ENCODE measurements at places on chromosomes 5 and 9.

DNA sequence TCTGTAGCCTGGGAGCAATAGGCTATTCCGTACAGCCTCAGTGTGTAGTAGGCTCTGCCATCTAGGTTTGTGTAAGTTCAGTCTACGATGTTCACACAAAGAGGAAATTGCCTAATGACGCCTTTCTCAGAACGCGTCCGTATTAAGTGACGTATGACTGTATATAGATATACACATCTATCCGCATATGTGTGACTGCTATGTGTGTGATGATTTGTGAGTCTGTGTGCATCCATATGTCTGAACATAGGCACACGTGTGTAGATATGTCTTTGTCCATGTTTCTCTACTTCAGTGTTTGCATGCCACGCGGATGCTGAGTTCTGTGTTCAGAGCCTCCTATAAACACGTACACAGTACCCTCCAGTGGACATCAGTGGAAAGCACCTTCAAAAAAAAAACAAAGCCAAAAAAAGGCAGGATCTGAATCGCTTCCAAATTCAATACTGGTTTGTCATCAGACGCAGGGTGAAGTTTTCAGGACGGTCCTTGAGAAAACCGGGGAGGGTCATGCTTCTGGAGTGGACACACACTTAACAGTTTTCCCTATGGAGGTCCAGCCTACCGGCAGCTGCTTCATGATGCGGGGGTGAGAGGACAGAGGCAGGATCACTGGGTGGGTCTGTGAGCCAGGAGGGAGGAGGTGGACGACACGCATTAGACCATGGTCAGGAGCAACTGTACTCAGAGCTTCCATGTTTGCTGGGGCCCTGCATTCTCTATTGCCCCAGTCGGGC, 29.5 kb upstream of the ALDH1B1 start:
- DNase-seq, result peak; percentile 64

- DNase-seq, result no peak
These were observed 13.6 kb downstream of the CMBL start for GRCh38 chr5:10293907-10294662.

GRCh38 chr9:114342755-114343440, 13.2 kb downstream of the ORM2 start:
- no peak for DNase-seq

DNA sequence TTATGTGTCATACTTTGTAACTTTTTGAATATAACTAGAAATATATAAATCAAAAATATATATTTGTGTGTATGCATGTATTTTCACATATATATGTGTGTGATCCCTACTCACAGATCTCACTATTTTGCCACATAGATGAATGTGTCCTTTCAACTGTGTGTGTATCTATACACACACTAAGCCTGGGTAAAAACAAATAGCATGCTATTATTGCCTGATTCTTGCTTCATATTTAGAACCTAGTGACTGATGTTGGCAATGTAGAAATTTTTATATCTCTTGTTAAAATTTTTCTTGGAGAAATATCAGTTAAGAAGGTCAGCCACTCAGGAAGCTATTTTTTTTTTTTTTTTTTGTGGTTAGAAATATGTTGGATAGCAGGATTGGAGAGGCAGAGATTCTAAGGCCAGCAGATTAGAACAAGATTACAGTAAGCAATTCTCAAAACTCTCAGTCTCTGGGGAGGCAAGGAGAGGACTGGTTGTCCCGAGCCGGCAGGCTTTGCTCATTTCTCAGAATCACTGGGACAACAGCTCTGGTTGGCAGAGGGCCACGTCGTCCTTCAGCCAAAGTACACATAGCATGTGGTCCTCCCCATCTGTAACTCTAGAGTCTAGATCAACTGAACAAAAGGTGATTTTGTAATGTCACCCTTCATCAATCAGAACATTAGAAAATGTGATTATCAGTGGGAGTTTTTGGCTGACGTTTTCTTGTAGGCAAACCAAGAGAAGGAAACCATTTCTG, 19.7 kb downstream of the C6 start:
- DNase-seq, result no peak

DNA sequence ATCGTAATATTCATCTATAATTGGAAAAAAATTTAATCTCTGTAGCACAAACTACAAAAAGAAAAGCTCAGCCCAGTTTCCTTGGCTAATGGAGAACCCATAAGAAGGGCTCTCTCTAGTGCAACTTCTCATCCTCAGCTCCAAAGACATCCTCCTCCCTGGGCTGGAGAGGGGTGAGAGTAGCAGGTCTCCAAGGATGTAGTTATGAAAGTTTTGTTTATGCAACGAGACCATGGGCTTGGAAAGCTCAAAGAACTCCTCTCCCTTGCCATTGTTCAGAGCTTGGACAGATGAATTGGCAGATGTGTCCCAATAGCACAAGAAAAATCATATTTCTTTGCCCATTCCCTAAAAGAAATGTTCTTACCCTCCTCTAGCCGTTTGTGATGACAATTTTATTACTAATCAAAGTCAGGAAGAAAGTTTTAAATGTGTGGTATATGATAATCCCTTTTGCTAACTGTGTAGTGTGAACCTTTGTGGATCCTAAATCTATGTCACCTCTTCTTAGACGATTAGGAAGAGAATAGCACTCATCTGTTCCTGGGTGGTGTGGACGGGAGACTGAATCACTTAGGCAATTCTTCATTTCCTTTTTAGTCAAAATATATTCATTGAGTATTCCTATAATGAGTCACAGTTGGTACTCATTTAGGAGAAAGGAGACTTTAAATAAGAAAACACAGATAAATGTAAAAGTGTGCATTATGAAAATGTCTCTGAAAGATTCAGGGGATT, 52.2 kb downstream of the GARNL3 start:
- DNase-seq, result no peak

DNA sequence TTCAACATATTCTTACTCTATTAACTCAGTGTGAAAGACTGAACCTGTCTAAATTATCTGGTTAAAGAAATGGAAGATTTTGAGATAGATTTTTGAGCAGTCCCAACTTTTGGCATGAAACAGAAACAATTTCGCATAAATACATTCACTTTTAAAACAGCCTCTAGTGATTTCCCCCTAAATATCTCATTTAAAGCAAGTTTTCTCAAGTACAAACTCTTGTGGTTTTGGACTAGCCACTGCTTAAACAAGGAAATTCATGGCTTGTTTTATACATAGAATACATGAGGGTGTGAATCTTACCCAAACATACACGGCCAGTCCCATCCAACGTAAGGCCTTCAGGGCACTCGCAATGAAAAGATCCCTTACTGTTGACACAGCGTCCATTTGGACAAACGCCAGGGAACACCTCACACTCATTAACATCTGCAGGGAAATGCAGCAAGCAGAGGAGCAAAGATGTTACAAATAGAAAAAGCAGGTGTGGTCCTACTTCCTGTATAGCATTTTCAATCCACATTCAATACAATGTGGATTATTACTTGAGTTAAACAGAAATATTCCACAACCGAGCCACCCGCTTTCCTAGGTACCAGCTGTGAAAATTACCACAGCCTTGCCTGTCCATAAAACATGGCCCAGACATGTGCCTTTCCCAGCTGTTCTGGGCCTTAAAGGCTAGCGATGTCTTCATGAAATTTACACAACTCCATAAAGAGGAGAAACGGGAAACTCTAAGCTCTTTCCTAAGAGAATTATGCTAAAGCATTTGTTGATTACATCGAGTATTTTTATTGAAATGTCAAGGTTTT, 188.8 kb downstream of the FBN2 start:
- DNase-seq, result peak; percentile 98

GRCh38 chr5:171431251-171431777, 11.9 kb downstream of the FGF18 start:
- DNase-seq, result no peak

DNA sequence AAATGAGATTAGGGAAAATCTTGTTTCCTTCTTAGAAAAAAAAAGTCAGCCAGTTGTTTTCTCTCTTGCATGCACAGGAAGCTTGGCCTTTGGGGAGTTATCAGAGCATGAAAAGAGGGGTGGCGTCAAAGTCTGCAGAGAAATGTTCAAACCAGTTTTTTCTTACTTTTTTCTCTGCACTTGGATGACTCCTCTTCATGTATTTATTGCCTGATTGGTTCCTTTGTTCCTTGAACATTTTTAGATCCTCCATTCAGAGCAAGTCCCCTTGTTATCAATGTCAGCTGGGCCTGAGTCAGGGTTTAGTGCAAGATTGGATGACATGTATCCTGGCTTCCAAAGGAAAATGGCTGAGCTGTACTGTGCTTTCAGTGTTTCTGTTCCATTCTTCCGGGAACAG, 392.6 kb upstream of the BRINP1 start:
- DNase-seq, result no peak

DNA sequence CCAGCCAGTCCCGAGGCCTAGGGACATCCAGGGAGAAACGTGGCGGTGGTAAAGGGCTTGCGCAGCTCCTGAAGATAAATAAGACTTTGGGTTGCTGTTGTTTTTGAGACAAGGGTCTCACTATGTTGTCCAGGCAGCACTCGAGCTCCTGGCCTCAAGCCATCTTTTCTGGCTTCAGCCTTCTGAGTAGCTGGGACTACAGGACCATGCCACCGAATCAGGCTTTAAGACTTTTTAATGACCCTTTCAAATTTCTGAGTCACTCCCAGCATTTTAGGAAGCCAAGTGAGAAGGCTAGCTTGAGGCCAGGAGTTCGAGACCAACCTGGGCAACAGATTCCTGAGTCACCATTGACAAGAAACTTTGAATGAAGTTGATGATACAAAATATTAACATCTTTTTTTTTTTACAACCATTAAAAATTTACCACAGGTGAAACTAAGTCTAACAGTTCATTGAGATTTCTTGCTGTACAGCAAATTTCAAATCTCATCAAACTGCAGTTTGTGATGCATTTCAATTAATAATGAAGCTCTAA, 817 bp upstream of the GNE start:
- no peak for DNase-seq

DNA sequence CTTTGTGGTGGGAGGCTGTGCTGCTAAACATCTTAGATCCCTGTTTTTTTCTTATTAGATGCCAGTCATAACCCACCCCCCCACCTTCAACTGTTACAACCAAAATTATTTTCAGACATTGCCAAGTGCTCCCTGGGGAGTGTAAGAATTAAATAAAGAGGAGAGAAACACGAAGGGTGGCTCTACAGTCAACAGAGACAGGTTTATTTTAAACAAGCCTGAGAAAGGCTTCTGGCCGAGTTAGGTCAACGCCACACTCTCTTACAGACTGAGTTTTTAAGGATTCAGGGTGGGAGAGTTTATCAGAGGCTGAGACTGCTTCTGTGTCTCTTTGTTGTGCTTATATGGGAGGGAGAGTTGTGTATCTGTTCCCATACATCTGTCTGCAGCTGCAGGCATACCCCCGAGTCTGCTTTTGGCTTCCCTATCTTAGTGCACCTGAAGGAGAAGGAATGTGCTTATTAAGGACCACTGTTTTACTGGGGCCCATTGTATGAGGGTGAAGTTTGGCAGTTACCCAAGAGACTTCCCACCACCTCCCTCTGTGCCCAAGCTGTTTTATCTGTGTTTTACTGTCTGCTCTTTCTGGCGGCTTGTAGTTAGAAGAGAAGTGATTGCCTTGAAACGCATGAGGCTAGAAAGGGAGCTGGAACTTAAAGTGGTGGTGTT, 11.4 kb upstream of the GDA start:
- no peak for DNase-seq

- no peak for DNase-seq
These were observed 39.6 kb upstream of the SH3PXD2B start for GRCh38 chr5:172493906-172494305.

DNA sequence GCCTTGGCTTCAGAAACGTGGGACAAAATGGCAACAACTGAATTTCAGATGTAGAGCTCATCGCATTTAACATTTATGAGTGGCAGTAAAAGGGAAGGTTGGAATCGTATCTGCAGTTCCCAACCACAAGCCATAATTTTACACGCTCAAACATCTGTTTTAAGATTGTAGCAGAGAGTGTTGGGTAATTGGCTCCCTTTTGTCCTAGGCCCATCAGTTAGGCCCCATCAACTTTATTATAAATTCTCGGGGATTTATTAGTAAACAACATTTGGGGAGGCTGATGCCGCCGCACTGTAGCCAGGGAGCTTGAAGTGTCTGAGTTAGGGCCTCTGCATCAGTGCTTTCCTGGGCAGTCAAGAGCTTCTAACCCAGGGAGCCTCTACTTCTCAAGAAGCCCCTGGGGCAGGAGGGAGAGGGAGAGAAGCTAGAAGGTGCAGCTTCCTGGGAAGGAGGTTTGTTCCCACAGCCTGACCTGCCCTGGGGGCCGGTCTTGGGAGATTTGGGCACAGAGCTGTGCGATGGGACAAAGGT, 66.2 kb downstream of the HSPA4 start:
- DNase-seq, result no peak

DNA sequence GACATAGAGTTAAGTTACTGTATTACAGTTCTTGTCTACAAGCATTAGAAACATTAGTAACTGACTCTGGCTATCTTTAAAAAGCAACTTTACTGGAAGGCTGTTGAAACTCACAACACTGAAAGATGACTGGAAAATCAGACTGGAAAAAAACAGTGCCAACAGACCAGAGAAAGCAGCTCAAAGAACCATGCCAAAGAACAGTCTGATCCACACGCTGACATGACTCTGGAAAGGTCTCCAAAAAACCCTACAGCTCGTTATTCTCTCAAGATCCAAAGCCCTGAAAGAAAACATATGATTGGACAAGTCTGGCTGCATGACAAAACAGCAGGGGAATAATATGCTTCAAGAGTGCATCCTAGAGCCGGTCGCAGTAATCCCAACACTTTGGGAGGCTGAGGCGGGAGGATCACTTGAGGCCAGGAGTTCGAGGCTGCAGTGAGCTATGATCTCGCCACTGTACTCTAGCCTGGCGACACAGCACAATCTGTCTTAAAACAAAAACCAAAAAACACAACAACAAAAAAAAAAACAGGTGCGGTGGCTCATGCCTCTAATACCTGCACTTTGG, 5.6 kb downstream of the GOLPH3 start:
- no peak for DNase-seq

DNA sequence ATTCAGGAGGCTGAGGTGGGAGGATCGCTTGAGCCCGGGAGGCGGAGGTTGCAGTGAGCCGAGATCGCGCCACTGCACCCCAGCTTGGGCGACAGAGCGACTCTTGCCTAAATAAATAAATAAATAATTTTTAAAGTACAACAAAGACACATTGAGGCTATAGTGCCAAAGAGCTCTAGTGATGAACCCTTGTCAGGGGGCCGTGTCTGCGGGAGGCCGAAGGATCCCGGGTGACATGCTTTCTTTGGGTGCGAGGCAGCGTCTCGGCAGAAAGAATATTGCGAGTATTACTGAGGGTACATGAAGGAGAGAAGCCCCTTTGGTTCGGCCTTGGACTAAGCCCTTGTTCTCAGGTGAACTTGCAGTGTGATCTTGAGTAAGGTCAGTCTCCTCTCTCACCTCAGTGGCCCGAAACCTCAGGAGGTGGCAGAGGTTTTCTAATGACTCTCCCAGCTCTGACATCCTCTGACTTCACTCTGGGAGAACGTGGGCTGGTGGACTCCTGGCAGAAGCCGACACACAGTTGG, 397 bp upstream of the RECK start:
- no peak for DNase-seq

GRCh38 chr9:114737118-114737517, 55.1 kb upstream of the TEX48 start:
- no peak for DNase-seq

Data from NCI-H748 treated with DMSO at 0.1 percent for 48 hours (cell line).